ENCODE measurements at places on chromosomes 6 and 20.

DNA sequence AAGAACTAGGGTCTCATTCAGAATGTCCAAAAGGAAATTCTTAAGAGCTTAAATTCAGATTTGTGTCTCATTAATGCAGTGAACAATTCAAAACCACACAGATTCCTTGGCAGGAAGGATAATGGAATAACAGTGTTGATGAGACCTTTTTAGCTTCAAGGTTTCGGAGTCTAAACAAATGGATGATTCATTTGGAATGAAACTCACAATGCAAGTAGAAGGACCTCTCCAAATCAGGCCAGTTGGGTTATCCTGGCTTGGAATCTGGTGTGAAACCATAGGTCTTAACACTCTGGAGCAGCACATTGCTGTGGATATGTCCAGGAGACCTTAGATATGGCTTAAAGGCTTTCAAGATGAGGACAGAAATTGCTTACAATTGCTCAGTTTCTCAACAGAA, 44.9 kb downstream of the KCTD20 start:
- no peak for DNase-seq

DNA sequence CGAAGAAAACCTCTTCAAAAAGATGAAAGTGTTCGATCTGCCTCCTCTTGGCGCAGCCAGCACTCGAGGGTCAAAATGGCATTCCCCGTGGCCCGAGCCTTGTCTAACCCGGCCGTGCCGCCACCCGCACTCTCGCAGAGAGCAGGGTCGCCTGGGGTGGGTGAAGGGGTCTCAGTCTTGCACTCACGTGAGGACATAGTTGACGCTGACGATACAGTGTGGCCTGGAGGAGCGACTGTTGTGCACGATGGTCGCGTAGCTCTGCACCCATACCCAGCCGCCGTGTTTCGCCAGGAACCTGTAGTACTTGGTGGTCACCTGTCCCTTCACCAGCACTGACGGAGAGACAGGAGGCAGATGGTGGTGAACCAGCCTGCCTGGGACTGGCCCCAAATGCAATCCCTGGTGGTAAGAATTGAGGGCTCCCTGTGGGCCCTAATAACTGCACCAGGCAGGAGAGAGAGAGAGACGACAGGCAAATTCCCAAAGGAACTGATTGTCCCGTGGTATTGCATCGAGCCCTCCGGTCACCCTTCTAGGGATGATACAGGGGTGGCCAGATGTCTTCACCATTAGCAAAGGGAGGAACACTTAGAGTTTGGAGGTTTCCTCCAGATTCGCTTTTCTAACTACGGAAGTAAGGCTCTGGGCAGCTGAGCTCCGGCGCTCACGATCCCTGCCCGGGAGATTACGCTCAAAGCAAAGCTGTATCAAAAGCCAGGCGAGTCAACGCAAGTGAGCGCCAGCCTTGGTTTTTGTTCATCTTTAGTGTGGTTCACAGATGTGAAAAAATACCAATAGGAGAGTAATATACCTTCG, 17.4 kb downstream of the SIM1 start:
- DNase-seq, result no peak

DNA sequence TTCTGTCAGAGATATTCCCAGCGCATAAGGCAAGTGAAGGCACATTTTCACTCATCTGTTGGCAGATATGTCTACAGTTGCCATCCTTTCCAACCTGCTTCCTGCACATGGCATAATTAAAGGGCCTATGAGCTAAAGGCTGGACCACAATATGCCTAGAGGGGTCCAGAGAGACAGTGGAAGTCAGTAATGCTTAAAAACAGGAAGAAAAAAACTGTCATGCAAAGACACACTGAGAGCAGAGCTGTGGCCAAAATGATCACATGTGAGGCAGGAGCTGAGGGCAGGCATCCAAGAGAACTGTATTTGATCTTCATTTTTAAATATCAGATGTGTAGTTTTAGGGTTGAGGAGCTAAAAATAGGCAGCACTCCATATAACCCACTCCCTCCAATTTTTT, 125.0 kb upstream of the BACH2 start:
- DNase-seq, result no peak

DNA sequence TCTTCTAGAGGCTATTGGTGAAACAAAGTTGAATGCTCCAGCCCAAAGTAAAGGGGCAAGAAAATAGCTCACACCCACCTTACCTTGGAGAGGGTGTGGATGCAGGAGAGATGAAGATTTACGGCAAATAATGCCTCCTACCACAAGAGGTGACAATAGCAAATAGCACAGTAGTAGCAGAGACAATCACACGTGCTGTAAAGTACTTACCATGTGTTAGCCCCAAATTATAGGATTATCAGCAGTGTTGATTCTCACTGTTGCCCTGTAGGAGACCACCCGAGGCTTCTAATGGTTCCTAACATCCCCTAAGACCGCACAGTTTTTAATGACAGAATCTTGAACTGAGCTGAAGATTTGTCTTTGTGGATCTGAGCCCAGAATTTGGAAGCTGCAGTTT, 94.8 kb upstream of the FOXA2 start:
- no peak for DNase-seq

DNA sequence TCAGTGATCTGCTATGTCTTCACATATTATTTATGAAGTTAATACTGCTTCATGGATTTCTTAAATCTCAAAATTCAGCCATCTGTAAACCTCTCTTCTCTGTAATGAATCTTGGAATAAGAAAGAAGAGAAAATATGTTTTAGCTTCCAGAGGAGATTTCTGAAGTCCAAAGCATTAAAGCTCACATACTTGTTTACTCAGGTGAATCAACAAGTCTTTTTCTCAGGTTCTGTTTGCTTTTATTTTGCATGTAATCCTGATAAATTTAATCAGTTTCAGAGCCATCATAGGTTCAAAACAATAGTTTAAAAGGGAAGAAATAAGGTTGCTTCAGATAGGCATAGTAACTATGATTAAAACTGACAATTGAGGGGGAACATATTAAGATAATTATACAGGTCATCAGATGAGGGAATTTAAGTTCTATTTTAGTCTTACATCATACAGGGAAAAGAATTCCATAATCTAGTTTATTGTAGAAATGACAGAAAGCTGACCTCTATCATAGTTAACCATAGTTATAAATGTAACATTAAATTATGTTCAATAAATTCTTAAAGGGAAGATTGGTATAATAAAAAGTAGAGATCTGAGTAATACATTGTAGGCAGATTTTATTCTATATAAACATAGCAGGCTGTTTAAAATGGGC, 716.2 kb downstream of the EYS start:
- no peak for DNase-seq

- DNase-seq, result no peak
These were observed 657.2 kb downstream of the DHX35 start for GRCh38 chr20:39619271-39619785.

All from NCI-H1092 treated with DMSO at 0.1 percent for 48 hours (cell line).